ENCODE measurements at places on chromosomes 3 and 15.

DNA sequence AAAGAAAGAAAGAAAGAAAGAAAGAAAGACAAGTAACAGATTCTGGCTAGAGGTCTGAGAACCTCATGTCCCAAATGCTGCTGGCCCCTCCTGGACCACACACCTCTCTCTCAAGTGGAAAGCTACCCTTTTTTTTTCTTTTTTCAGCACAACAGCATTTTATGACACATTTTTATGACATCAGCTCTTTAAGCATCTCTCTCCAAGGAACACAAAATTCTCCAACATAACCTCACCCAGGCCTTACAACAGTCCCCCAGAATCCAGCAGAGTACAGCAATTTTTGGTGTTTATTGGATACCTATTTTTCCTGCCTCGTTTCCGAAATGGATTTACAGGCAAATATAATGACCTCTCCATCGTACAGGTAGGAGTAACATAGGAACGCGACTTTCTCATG lies 11.2 kb upstream of the NTRK3 start:
- DNase-seq, result no peak

DNA sequence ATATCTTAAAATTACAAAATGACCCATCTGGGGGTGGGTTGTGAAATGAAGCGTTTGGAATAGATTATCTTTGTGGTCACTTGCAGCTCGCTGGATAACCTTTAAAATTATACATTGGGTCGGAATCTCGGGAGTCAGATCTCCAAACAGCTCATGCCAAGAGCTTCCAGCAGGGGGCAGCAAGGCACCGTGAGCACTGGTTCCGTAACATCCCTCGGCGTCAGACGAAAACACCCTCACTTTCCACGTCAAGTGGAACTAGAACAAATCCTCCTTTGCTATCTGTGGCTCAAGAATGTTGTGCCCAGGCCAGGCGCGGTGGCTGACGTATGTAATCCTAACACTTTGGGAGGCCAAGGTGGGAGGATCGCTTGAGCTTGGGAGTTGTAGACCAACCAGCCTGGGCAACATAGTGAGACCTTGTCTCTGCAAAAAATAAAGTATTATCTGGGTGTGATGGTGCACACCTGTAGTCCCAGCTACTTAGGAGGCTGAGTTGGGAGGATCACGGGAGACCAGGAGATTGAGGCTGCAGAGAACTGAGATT lies 31.1 kb downstream of the UMPS start:
- peak; percentile 69 for DNase-seq

GRCh38 chr3:49701388-49702077 lies 12.2 kb downstream of the RNF123 start:
- DNase-seq, result no peak

GRCh38 chr3:171149526-171150116 lies 123.1 kb upstream of the SLC2A2 start:
- no peak for DNase-seq

GRCh38 chr15:33810073-33810595 lies 158.2 kb upstream of the CHRM5 start:
- DNase-seq, result no peak

Measured in germinal center (tissue), 1 donor.